ENCODE measurements at places on chromosomes 5 and 9.

DNA sequence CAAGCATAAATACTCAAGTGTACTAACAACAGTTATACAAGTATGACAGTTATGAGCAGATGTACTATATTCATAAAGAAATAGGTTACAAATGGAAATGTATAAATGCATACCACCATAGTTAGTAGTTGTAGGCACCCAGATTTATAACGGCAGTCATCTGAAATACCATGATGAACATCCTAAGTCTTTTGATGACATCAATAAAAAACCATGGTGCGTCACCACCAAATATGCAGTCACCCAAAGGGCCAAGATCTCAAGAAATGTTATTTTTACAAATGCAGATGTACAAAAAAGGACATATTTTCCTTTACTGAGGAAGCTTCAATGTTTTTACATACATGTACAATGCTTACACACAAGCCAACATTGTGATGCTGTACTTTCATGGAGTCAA, 70.8 kb upstream of the XPA start:
- DNase-seq, result no peak

DNA sequence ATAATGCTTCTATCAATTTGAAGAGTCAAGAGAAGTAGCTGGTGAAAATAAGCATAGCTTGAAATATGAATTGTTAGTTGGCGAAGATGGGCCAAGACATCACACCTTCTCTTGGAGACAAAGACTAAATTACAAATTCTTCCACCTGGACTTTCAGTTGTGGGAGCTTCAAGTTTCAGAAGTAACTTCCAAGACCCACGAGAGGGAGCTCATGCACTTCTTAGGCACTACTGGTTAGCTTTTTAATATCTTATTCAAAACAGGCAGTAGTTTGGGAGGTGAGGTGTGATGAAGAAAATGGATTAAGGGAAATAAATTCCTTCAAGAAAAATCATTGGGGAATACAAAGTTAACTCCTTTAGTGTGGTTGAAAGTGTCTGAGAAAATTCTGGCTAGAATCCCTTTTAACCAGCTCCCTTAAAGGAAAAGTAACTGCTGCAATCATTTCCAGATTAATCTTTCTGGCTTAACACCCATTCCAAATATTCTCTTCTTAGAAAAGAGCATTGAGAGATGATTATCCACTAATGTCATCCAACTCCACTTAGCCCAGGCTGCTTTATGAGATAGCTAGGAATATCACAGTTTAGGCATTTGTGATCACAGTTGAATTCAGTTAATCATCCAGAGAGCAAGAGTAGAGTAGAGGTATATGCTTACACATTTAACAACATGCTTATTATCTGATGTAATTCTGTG, 139.5 kb upstream of the DMRTA1 start:
- no peak for DNase-seq

- no peak for DNase-seq
These were observed 984 bp downstream of the STXBP1 start for GRCh38 chr9:127612939-127613582.

- DNase-seq, result no peak
These were observed 245.8 kb upstream of the PCSK5 start for GRCh38 chr9:75644649-75645048.

- no peak for DNase-seq
These were observed 56.5 kb downstream of the AMBP start for GRCh38 chr9:114021578-114021977.

DNA sequence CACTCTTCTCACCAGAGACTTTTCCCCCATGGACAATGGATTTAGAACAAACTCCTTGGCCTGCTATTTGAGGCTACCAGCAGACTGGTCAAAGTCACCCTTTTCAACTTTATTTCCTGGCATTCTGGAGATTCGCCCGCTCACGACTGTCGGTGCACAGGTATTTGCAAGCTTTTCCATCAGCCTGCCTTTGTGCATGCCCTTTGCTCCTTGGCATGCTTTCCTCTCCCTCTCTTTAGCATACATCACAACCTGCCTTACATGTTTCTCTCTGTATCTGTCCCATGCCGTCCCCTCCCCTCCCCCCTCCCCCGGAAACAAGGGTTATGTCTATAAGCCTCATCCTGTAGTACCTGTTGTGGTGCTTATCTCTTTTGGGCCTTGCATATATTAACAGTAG, 257.1 kb downstream of the AOPEP start:
- no peak for DNase-seq
